ENCODE measurements at places on chromosomes 3 and 15.

GRCh38 chr15:40312370-40313158 is 4.8 kb upstream of the PLCB2 start:
- no peak for DNase-seq

DNA sequence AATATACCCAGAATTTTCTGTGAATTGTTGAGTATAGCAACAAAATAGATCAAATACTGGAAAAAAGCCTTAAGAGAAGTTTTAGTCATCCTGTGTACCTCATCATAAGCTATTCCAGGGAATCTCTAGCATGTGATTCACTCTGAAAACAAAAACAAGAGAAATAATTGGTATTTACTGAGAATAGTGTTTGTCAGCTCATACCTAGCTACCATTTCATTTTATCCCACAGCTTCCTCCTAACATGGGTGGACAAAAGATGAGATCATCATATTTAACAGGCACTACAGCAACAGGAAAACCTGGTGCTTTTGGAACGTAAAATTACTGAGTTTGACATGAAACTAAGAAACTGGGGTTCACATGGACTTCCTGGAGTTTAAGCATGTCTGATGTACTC is 753.5 kb upstream of the NECTIN3 start:
- no peak for DNase-seq

GRCh38 chr15:75727851-75728715 is 15.4 kb upstream of the CSPG4 start:
- peak; percentile 17 for DNase-seq

GRCh38 chr15:67090297-67091070 is 25.1 kb downstream of the SMAD3 start:
- no peak for DNase-seq
